Ammon's horn (tissue), 1 donor: ENCODE measurements at places on chromosomes 3 and 15.

- DNase-seq: peak; percentile 55
Observed at GRCh38 chr3:116166121-116166520, 279.2 kb downstream of the LSAMP start.

GRCh38 chr3:111414531-111414930 lies 127.5 kb upstream of the CD96 start:
- no peak for DNase-seq

DNA sequence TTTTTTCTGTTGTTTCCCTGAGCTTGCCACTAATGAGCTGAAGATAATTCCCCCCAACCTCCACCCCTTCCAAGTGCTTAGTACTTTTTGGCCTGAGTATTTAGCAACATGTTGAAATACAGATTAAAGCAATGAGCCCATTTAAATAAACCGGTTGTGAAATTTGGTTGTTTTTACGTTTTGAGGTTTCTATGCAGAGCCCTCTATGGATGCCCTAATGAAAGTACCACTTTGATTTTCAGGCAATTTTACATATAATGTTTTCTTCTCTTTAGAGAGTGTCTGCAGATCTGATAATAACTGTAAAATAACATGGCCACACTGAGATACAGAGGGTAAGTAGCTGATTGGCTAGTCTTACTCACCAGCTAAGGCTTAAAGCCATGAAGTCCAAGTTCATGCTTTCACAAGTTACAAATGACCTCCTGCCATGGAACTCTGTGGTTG lies 139.4 kb upstream of the SLC7A14 start:
- no peak for DNase-seq

GRCh38 chr3:66497985-66498671 lies 2.7 kb downstream of the LRIG1 start:
- no peak for DNase-seq

GRCh38 chr3:126337980-126338651 lies 19.1 kb downstream of the KLF15 start:
- DNase-seq: no peak

DNA sequence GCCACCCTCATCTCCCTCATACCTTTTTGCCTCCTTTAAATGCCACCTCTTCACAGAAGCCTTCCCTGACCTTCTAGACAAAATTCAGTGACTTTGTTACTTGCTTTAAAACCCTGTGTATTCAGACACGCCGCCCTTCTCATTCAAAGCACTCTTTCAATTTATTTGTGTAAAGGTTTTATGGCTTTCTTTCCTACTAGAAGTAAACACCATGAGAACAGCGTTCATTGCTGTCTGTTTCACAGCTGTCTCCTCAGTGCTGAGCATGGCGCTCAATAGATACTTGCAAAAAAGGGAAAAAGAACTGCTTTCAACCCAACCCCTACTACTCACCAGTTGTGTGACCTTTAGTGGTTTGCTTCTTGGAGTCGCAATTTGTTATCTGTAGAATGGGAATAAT lies 17.0 kb downstream of the ATXN7 start:
- DNase-seq: no peak

GRCh38 chr3:87367736-87368135 lies 91.4 kb upstream of the POU1F1 start:
- no peak for DNase-seq

DNA sequence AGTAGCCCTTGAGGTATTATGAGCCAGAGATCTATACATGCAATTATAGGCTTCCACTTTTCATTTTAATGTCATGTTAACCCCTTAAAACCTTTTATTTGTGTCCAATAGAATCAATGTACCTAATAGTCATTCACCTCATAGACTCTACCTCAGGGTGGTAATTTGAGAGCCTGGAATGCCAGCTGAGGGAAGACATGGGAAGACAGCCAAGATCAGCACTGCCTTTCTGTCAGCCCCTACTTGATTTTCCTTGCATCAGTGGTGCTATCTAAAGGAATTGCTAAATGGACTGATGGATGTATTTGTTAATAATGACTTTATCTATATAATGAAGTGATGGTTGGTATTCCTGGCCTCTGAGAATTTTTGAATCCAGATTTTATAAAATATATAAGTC lies 113.3 kb upstream of the GBE1 start:
- DNase-seq: no peak

DNA sequence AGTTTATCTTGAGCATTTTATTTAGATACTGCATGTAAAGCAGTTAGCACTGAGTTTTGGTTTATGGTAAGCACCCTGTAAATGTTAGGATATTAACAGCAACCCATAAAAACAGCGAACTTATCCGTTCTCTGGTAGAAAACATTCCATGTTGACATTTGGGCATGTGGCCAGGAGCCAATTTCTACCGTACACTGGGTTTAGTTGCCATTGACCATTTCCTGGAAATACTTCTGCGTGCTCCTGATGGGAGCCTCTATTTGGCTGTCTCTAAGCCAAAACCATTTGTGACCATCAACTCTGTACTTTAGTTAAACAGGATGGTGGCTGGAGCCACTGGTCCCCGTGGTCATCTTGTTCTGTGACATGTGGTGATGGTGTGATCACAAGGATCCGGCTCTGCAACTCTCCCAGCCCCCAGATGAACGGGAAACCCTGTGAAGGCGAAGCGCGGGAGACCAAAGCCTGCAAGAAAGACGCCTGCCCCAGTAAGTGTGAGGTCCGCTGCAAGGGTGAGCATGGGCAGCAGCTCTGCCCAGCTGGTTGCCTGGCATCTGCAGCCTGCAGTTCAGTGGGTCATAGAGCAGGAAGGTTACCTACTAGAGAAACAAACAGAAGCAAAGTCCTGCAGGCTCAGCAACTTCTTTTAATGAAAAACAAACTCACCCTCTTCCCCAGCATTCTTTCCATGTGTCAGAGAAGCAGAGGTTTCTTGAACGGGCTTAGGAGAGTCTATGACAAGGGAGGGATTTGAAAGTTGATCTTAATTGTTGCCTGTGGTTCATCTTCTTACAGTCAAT lies 7.1 kb downstream of the THBS1 start:
- no peak for DNase-seq

DNA sequence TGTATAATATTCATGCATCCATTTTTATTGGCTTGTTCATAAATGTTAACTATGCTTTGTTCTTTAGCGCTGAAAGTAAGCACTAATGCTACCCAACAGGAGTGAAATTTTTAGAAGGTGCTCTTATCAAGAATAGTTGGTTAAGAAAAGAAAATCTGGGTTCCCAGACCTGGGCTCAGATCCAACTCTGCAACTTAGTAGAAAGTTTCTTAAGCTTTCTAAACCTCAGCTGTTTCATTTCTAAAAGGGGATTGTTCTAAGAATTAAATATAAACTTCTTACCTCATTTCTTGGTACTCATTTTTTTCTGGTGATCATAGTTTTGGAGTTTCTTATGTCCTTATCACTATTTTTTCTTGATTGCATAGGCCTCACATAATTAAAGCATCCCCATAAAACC lies 12.1 kb downstream of the ARPP21 start:
- no peak for DNase-seq

DNA sequence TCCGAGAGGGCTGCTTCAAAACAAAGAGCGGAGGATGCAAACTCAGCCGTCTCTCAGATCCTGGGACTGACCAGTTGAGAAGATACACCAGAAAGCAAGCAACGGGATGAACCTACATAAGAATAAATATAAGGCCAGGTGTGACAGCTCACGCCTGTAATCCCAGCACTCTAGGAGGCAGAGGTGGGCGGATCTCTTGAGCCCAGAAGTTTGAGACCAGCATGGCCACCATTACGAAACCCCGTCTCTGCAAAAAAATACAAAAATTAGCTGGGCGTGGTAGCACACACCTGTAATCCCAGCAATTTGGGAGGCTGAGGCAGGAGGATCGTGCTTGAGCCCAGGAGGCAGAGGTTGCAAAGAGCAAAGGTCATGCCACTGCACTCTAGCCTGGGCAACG lies 31.7 kb downstream of the RBPMS2 start:
- DNase-seq: no peak

- DNase-seq: peak; percentile 59
Observed at GRCh38 chr3:96813820-96814650, at the start of gene EPHA6. Gene EPHA6, plus strand, starts transcription at chr3:96814594.

GRCh38 chr15:60299452-60300047 lies 98.2 kb downstream of the ANXA2 start:
- peak; percentile 66 for DNase-seq

GRCh38 chr15:74270854-74271520 lies 34.9 kb downstream of the CCDC33 start:
- no peak for DNase-seq

GRCh38 chr3:189132839-189133238 lies 38.9 kb upstream of the TPRG1 start:
- no peak for DNase-seq

- no peak for DNase-seq
Observed at GRCh38 chr3:99868311-99868646, 50.6 kb downstream of the CMSS1 start.

- no peak for DNase-seq
Observed at GRCh38 chr15:74252721-74253120, 16.6 kb downstream of the CCDC33 start.

DNA sequence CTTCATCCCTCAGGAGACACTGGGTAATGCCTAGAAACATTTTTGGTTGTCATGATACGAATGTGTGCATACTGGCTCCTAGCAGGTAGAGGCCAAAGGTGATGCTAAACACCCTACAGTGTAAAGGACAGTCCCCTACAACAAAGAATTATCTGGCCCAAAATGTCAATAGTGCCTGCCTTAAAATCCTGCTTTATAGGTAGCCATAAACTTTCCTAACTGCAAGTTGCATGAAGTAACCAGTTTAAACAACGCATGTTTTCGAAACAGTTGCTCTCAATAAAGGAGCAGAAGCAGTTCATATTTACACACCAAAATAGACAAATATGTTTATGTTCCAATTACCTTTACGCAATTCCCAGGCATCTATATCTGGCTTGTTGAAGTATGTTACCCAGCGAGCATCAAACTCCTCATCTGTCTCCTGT lies 9.1 kb downstream of the COX5A start:
- no peak for DNase-seq

- peak; percentile 39 for DNase-seq
Observed at GRCh38 chr3:71577011-71577410, 6.5 kb downstream of the FOXP1 start.

- DNase-seq: no peak
Observed at GRCh38 chr3:39454591-39455217, 12.8 kb upstream of the MOBP start.

GRCh38 chr3:30962084-30962483 lies 67.6 kb upstream of the GADL1 start:
- DNase-seq: no peak

GRCh38 chr3:51295625-51296024 lies 89.5 kb upstream of the MANF start:
- no peak for DNase-seq

- no peak for DNase-seq
Observed at GRCh38 chr15:39581793-39582285, 960 bp downstream of the THBS1 start.

DNA sequence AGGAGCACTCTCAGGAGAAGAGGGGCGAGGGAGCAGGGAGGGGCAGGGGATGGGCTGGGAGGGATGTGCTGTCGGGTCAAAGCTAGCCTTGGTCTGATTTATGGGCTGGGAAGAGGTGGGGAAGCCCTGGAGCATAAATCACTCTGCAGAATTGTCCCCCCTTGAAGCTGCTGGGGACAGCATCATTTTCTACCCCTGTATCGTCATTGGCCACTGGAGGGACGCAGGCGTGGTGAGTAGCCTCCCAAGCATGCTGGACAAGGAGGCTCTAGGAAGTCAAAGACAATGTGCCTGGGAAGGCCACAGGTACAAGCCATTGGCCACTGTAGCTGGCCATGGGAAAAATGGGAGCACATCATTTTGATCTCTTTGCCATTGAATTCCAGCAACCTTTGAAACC lies 175.5 kb upstream of the CTDSPL start:
- DNase-seq: no peak

GRCh38 chr3:4395448-4395847 lies 71.6 kb downstream of the SUMF1 start:
- DNase-seq: no peak

DNA sequence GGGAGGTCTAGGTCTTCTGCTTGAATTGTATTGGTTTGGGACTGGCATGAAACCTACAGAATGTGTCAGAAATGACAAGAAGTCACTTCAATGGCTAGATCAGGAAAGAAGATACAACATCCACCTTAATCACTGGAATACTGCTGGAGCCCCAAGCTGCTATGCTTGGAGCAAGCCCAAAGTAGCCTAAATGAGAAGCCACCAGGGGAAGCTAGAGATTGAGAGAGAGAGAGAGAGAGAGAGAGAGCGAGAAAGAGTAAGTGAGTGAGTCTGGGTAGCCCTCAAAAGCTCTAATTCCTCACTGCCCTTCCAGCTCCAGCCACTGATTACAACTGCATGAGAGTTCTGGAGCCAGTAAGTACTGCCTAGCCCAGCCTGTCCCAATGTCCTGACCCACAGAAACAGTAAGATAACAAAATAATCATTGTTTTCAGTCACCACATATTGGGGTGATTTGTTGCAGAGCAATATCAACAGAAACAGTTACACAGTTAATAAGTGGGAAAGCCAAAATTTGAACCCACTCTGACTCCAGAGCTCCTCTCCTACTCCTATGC lies 529.2 kb upstream of the GOLIM4 start:
- no peak for DNase-seq

- DNase-seq: no peak
Observed at GRCh38 chr15:27361438-27361837, 390.5 kb downstream of the GABRG3 start.

- no peak for DNase-seq
Observed at GRCh38 chr3:66487465-66487864, 13.4 kb downstream of the LRIG1 start.
